Stimulated activated CD8-positive, alpha-beta memory T cell treated with anti-CD3 and anti-CD28 coated beads, Interleukin-4, amount 100 ng/mL, for 1 hour (primary cell): ENCODE measurements at places on chromosomes 7 and 10.

DNA sequence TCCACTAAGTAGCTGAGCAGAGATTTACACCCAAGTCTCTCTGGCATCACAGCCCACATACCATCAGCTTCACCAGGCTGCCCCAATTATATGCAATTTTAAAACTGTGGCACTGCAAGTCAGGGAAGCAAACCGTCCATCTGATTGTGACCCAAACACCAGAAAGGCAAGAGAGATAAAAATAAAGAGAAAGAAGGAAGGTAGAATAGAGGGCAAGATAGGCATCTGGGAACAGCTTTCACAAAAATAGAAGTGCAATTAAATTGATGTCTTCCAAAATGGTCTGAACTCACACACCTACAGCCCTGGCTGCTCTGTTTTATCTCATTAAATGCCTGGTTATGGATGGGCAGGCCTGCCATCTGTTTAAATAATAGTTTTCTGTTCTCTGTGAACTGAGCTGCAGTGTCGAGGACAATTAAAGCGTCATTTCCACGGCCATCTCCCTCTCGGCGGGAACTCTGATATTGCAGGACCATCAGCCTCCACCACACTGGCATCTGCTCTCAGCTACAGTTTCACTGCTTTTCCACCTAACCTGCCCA is 509.1 kb downstream of the INHBA start:
- no peak for DNase-seq

DNA sequence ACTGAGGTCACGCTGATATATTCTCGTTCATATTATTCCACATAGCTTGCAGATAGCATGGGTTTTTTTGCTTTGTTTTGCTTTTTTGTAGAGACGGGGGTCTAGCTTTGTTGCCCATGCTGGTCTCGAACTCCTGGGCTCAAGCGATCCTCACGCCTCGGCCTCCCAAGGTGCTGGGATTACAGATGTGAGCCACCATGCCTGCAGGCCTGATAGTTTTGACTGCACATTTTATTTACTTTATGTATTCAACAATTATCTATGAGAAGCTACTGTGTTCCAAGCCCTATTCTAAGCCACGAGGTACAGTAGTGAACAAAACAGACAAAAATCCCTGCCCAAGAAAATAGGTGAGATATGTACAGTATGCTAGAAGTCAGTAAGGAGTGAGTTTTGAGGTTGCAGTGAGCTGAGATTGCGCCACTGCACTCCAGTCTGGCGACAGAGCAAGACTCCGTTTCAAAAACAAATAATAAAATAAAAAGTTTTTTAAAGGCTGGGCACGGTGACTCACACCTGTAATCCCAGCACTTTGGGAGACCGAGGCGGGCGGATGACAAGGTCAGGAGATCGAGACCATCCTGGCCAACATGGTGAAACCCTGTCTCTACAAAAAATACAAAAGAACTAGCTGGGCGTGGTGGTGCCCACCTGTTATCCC is 1.3 kb upstream of the YWHAG start:
- DNase-seq: no peak

- DNase-seq: no peak
These were observed 129.2 kb downstream of the KCND2 start for GRCh38 chr7:120402079-120402767.

GRCh38 chr7:108014747-108015682 is 12.1 kb upstream of the LAMB1 start:
- no peak for DNase-seq

- no peak for DNase-seq
These were observed 50.4 kb downstream of the ADD3 start for GRCh38 chr10:110058212-110058611.

- no peak for DNase-seq
These were observed 555.0 kb downstream of the PTPRN2 start for GRCh38 chr7:158032561-158033115.

DNA sequence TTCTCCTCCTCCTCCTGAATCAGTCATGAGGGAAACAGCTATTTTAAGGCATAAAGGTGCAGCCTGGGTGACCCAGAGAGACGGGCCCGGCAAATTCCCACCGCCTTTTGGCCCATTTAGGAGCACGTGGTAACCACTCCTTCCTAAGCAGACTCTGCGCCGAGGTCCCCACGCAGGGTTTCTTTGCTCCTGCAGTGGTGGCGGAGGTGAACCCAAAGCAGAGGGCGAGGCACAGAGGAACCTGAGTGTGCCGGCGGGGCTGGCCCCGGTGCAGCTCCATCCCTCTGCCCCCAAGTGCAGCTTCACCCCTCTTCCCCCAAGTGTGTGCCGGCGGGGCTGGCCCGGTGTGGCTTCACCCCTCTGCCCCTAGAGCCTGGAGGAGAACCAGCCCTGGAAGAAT is 50.6 kb downstream of the DPYSL4 start:
- DNase-seq: no peak

GRCh38 chr10:49161411-49161997 is 26.7 kb downstream of the TMEM273 start:
- DNase-seq: no peak

DNA sequence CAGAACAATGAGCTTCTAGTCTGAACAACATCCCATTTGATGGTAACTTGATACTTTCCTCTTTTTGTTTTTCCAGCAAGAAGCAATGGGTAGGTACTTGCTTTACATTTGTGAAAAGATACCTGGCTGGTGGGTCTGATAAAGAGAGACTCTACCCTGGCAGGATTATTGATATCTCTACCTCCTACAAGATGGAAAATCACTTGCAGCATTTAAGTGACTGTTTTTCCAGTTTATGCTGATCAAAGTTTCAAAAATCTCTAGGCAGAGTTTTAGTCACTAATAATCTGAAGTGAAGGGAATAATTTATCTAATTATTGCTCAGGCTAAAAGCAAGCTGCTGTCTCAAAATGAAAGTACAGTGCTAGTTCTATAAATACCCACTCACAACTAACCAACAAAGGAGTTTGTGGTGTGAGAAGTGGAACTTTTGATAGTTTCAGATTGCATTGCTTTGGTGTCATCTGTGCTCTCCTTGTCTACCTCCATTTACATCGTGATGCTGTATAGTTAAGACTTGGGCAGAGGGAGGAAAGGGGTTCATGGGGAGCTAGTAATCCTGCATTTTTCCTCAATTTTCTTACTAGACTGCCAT is 86.0 kb upstream of the ANKRD1 start:
- no peak for DNase-seq

GRCh38 chr7:157585113-157585861 is 248.5 kb downstream of the DNAJB6 start:
- no peak for DNase-seq

GRCh38 chr7:79828866-79829265 is 305.8 kb upstream of the GNAI1 start:
- no peak for DNase-seq

GRCh38 chr10:115977855-115978254 is 295.2 kb downstream of the GFRA1 start:
- no peak for DNase-seq

DNA sequence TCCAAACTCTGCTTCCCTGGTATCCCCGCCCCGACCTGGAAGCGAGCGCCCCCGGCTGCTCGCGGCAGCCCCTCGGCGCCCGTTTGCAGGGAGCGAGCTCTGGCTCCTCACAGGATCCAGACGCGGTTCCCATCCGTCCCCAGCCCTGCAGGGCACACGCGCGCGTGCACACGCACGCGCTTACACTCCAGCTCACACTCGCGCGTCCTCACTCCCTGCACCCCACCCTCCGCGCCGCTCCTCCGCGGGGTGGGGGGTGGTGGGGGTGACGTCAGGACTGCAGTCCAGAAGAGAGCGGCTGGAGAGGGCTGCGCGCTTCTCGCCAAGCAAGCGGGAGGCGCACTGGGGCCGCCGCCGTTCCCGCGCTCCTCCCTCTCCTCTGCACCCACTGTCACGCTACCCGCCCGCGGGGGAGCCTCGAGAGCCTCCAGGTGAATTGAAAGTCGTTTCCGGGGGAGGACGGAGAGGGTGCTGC is 255.6 kb downstream of the OTUD1 start:
- DNase-seq: no peak

DNA sequence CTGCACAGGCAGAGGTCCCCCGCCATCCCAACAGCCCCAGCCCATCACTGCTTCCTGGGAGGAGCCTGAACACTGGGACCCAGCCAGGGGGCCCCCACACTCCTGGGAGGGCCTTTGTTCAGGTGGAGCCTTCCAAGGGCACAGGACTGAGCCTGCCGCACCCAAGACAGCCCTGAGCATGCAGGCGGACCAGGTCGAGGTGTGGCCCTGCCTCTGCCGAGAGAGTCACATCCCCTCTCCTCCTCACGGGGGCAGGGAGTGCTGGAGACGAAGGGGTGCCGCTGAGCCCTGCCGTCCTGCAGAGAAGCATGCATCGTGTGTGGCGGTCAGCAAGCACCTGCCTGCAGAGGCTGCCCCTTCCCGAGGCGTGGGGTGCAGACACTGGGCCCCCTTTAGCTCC is 7.3 kb upstream of the MAFK start:
- no peak for DNase-seq

GRCh38 chr10:84540022-84540616 is 211.7 kb downstream of the CCSER2 start:
- no peak for DNase-seq

GRCh38 chr10:33743429-33743857 is 409.0 kb upstream of the NRP1 start:
- no peak for DNase-seq

- DNase-seq: no peak
These were observed 141.6 kb upstream of the WNT16 start for GRCh38 chr7:121187222-121187621.

GRCh38 chr10:114513381-114513792 is 109.1 kb upstream of the AFAP1L2 start:
- DNase-seq: no peak

DNA sequence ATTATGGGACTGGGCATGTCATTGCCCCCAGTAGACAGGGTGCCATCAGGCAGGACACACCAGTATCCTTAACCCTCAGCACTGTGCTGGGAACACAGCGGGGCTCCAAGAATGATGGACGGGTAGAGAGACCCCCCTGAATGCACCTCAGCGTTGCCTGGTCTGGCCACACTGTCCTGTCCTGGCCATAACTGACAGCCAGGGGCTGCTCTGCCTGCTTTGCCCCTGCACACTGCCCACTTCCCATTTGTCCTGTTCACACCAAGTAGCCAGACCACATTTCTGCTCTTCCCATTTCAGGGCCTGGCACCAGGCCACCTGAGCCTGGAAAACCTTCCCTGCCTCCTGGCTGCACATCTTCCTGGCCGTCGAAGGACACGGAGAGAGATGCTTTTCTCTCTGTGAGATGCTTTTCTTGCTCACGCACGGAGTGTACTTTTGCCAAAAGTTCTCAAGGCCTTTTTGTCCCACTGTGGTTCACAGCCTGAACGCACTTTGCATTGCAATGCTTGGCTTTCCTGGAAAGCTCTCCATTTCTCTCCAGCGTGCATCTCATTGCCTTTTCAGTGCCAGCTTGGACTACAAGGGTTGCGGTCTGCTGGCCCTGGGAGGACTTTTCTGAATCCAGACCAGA is 131.0 kb upstream of the EEPD1 start:
- DNase-seq: no peak

DNA sequence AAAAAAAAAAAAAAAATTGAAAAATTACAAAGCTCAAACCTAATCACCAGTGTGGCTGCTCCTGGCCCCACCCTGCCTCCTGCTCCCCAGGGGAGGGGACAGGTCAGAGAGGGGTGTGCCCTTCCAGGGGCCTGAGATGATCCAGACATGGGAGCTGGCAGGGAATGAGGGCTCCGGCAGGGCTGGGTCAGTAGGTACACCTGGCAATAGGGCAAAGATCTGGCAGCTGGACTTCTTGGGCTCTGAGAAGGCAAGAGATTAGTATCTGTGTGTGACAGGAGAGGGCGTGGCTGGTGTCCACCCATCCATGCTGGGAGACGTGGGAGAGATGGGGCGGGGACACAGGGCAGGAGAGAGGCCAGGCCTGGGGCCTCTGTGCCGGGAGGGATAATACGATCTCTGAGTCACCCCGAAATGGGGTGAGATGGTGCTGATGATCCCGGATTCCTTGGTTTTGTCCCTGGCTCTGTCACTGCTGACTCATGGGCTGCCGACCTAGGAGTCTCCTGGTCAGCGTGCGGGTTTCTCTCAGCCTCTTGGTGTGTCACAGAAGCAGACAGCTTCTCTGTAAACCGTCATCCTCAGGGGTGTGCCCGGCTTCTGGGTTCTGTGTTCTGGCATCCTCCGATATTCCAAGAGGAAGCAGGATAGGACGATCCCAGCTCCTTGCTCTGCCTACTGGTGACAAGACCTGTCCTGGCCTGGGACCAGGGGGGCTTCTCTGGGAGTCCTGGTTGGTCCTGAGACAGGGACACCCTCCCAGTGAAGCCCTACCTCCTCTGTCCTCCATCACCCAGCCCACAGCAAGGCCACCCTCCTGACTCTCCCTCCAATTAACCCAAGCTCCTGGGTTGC is 8.2 kb upstream of the CLDN4 start:
- no peak for DNase-seq

GRCh38 chr7:117155694-117156093 is 167.2 kb downstream of the WNT2 start:
- DNase-seq: no peak

- DNase-seq: no peak
These were observed 501.0 kb upstream of the GALNT17 start for GRCh38 chr7:70630818-70631457.

DNA sequence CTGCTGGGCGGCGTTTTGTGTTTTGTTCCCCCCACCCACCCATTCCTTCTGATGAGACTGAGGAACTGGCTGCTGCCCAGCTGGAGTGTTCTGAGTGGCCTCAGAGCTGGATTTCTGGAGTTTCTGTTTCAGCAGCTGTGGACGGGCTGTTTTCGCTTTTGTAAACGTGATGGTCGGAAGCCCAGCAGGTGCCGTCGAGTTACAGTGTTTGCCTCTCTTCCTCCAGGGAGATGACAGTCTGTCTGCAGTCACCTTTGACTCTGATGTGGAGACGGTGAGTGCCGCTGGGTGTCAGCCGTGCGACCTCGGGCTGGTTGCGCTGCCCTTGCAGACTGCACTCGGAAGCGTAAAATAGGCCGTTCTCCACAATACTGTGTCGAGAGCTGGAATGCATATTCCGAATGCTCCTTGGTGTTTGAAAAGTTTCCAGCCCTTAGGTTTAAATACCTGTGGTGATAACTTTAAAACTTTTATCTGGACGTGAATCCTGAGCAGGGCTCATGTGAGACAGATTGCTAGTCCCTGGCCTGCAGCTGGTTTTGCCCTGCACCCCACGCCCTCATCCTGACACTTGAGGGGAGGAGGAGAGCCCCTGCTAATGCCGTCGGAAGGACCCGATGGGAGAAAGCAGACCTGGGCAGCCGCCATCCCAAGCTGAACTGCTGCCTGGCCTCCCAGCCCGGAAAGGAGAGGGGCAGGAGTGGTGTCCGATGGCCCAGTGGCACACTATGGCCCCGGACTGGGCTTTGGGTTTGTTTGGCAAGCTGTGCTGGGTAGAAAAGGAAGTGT is 8.3 kb downstream of the IQCE start:
- no peak for DNase-seq

DNA sequence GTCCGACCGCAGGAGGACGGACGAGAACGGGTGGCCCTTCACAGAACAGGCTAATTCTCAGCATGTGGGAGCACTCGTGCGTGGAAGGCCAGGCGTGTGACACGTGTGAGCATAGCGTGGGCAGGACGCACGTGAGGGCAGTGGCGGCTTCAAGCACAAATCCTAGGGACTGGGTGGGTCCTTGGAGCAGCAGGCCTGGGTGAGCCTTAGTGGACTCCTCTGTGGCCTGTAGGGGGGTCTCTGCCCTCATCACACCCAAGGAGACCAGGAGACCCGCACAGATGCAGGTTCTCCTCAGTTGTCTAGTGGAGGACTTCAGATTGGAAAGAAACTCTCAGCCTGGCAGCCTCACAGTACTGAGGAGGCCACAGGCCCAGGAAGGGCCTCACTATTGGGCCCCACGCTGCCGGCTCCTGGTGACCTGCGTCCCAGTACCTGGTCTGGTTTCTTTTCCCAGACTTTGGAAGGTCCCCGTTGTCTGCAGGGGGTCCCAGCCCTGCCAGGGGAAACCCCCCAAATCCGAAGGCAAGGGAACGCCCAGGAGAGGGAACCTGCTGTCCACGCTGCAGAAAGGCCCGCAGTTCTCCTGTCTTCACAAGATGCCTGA is 49.1 kb upstream of the FAM20C start:
- no peak for DNase-seq
